ENCODE measurements at places on chromosomes 1 and 21.

DNA sequence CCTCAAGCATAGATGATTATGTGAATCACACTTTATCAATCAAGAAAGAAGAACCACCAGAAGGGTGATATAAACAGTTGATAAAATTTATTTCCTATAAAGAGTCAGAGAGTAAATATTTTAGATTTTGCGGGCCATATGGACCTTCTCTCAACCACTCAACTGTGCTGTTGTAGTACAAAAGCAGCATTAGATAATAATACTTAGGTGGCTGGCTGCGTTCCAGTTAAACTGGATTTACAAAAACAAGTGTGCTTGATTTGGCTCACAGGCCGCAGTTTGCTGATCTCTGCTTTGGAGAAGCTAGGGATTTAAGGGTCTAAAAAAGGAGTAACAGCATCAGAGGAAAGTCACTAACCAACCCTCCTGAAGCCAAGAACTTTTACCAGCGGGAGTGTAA is 1406.0 kb downstream of the KCNT2 start:
- no peak for DNase-seq

- DNase-seq: peak; percentile 55
Observed at GRCh38 chr1:159937054-159937750, 8.2 kb downstream of the IGSF9 start.

GRCh38 chr1:204571128-204571527 is 54.9 kb downstream of the MDM4 start:
- peak; percentile 73 for DNase-seq

DNA sequence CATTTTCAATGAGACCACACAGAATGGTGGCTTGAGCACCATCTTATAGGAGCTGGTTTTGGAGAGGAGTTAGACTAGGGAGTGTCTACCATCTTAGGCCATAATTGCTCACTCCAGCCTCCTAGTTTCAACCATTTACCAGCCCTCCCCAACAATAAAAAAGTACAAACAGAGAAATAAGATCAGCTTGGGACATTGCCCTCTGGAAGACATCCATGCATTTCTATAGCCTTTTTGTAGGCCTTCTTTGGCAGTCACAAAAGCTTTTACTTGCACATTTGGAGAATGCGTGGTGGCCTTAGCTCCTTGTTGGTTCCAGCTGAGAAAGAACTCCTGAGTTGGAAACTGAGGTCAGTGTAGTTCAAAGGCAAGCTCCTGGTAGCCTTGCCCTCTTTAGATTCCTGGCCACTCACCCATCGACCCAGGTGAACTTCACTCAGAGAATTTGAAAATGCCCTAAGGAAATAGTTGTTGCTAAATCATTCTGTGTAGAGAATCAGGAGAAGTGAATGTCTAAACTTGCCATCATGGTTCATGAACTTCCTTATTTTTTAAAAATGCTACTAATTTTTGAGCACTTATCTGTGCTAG is 301.7 kb upstream of the PROX1 start:
- DNase-seq: no peak

GRCh38 chr1:119935373-119935772 is 39.1 kb upstream of the ADAM30 start:
- no peak for DNase-seq

DNA sequence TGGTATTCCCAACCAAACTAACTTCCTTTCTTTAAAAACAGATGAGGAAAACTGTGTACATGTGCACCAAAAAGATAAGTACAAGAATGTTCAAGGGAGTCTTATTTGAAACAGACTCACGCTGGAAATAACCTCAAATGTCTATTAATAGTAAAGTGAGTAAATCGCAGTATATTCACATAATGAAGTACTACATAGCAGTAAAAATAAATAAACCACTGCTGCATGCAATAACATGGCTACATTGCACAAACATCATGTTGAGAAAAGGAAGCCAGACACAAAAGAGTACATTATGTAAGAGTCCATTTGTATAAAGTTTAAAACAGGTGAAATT is 5.2 kb upstream of the DENND2D start:
- DNase-seq: peak; percentile 81
